ENCODE measurements at places on chromosomes 3 and 15.

- DNase-seq = no peak
These were observed 184.7 kb upstream of the POU1F1 start for GRCh38 chr3:87461036-87461435.

DNA sequence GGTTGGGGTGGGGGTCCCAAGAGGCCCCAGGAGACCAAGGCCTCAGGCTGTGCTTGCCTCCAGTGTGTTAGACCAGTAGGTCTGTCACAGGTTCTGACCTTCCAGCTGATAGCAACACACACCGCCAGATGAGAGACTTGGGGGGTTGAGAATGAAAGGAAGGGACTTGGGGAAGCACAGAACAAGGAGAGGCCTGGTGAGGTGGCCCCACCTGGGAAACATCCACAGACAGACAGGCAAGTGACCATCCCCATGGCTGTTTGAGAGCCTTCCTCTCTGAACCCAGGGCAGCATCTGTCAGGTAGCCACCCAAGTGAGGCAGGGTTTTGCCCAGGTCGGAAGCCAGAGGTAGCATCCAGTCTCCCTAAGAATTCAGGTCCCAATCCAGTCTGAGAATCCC lies 35.0 kb upstream of the VPS8 start:
- no peak for DNase-seq

- DNase-seq = no peak
These were observed 65.1 kb downstream of the PBRM1 start for GRCh38 chr3:52620580-52620979.

DNA sequence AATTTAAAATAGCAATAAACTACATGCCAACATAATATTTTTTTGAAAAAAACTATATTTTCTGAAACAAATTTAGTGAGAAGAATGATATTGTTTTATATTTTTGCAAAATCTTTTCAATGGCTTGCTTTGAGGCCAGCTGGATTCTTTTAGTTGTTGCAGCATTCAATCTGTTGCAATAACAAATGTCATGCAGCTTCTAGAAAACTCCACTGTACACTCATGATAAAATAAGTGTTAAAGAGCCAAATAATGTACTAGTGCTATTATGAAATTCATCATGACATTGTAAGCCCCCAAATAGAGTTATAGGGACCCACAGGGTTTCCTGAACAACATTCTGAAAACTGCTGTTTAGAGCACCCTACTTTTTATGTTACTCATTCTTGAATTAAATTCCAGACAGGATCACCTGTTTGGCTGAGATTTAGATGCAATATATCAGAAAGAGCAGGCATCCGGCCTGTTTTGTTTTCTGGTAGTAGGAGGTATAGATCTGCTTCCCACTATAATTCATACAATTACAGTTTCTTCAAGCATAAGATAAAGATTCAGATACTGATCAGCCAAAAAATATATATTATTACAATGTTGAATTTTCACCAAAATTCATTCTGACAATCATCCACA lies 703.0 kb upstream of the ZNF385D start:
- no peak for DNase-seq

- no peak for DNase-seq
These were observed 72.8 kb upstream of the ZNF280D start for GRCh38 chr15:56806148-56806536.

GRCh38 chr3:159532577-159532976 lies 456.1 kb upstream of the IL12A start:
- DNase-seq = no peak

DNA sequence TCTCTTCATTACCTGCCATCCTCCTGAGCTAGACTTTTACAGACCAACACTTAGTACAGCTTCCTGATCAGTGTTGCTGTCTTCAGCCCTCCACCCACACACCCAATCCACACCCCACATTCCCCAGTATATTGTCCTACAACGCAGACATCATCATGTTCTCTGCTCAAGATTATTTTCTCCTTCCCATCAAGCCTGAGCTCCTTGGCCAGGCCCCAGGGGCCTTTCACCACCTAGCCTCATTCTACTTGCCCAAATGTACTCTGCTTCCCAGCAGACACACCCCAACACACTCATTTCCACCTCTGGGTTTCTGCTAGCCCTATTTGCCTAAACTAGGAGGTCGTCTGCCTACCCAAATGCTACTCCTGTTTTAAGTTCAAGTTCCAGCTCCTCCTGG lies 37.0 kb downstream of the DAPK2 start:
- DNase-seq = no peak

DNA sequence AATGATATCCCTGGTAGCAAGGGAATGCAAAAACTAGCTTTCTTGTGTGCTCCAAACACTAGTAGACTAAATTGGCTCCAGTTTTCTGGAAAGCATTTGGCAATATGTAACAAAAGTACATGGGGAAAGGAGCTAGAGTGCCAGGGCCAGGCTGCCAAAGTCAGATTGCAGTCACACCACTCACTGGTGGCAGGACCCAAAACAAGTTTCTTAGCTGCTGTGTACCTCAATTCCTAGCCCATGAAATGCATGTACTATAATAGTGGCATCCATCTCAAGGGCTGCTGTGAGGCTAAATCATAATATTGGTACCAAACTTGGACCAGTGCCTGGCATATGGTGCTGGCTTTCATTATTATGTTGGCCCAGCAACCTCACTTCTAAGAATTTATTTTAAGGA lies 49.3 kb downstream of the CLDN18 start:
- DNase-seq = no peak

GRCh38 chr15:101580431-101580830 lies 71.8 kb downstream of the TM2D3 start:
- DNase-seq = no peak

DNA sequence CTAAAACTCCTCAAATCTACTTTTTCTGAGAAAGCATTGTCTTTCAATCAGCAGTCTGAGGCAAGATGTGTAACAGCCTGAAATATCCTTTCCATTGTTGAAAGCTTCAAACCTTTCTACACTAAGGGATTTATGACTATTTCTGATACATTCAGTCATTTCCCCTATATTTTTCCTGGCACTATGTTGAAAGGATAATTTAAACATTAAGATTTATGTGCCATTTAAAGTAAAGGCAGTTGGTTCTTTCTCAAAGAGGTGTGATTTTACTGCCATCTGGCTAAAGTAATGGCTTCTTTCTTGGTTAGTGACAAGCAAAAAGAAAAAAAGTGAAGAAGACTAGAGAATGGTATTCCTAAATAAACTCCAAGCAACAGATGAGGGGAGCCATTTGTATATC lies 249.6 kb upstream of the COL8A1 start:
- no peak for DNase-seq

GRCh38 chr3:16359331-16359730 lies 94.3 kb downstream of the OXNAD1 start:
- DNase-seq = no peak

- no peak for DNase-seq
These were observed 708.8 kb downstream of the ZNF385D start for GRCh38 chr3:21042184-21042583.

GRCh38 chr3:111547631-111548030 lies 5.6 kb downstream of the CD96 start:
- DNase-seq = no peak

GRCh38 chr3:78427303-78427702 lies 1340.5 kb downstream of the ROBO1 start:
- no peak for DNase-seq

DNA sequence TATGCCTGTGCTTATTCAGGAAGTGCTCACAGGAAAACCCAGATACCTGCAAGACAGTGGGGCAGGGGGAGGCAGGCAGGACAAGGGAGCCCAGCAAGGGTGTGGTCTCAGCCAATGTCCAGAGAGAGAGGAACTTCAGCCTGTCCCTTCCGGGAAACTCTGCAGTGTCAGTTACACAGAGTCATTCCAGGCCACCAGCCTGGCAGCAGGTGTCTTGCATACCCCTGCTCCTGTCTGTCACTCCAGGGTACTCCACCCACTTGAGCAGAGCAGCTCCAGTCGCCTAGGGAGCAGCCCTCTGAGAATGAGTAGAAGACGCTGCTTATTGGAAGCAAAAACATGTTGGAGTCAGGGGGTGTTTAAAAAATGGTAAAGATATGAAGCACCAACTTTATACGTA lies 431.2 kb upstream of the RGMA start:
- no peak for DNase-seq

DNA sequence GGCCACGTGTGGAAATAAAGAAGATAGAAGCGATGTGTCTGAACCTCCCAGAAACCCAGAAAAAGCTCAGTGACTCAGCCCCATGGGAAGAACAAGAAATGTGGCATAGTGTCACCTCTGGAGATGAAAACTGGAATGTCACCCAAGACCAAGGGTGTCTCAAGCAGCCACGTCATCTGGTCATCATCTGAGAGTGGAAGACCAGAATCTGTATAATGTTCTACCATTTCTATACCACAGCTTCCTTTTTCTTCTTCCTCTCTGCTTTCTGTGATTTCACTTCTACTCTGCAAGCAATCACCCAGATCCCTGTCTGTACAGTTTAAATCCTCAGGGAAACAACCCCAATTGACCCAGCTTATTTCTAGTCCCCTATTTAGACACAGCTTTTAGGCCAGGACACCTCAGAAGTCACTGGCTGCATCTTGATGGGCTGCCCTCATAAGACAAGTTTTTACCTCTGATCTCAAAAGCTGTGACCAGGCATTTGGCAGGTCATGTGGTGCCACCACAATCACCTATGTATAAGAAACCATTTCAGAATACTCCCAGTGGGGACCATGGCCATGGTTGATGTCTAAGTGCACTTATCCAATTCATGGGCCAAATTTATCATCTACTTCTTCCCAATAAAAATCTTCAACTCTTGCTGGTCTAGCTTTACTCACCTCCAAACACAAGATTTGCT lies 278.5 kb upstream of the UMPS start:
- no peak for DNase-seq

DNA sequence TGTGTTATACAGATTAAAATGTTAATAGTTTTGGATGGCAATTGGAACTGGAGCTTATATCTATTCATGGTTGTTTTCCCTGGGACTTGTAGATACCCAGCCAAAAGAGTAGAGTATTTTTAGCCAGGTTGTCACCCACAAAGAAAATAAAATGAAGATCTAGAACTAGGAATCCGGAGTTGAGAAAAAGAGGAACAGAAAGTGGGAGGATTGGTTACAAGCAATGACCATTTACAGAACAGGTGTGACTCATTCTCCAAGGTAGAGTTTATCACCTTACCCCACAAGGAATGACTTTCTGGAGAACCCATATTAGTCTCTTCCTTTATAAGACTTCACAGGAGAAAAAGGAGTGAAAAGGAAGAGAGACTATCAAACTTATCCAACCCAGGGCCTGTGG lies 99.8 kb downstream of the TMEM108 start:
- DNase-seq = no peak

- no peak for DNase-seq
These were observed 33.1 kb downstream of the RAB11A start for GRCh38 chr15:65902373-65902772.

GRCh38 chr3:14223595-14223994 lies 45.0 kb downstream of the LSM3 start:
- no peak for DNase-seq

DNA sequence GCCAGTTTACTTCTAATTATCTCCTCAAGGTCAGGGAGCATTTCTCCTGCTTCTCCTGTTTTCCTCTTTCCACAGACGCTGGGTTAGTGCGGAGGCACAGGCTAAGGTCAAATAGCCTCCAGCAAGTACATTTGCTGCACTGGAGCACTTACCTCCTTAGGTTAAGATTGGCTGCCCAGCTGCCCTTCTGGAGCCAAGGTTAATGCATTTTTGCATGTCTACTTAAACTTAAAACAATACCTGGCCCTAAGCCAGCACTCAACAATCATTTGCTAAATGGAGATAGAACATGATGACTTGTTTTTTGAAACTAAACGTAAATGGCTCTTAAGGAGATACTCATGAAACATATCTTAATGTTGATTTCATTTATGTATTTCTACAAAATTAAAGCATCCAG lies 83.5 kb downstream of the SSR3 start:
- DNase-seq = no peak

DNA sequence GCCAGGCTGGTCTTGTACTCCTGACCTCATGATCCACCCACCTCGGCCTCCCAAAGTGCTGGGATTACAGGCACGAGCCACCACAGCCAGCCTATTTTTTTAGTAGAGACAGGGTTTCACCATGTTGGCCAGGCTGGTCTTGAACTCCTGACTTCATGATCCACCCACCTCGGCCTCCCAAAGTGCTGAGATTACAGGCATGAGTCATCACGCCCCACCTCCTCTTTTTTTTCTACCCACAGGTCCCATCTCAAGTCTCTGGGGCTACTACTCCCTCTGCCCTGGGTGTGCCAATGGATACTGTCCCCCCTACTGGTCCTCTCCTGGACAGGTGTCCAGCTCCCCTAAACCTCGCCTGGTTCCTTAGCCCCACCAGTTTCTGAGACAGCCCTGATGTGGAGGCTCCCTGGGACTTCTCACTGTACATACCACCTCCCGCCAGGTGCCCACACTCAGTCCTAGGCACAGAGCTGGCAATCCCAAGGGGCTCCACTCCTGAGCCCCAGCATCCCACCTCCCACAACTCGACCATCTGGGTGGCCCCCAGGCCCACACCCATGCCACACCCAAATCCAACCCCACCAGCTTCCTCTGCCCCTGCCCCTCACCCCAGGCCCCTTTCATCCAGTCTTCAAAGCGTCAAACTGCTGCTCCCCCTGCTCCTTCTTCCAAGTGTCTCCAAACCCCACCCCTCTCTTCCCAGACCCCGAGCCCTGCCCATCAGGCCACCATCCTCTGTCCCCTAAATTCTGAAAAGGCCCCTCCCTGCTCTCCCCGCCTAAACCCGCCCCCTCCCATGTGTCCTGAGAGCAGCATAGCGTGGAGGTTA lies 13.1 kb upstream of the CYP11A1 start:
- DNase-seq = no peak

DNA sequence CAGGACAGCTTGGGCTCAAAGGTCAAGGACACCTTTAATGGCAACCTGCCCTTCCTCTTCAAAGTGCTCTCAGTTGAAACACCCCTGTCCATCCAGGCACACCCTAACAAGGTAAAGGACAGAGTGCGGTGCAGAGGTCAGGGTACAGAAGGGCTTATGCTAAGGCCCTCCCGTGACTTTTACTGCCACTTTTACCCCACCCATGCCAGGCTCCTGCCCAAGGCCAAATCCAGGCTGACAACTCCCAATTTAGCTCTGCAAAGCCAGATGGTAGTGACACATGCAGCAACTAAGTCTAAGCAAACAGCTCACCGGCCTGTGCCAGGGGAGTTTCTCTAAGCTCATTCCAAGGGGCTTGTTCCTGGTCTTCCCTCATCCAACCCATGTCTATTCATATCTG lies 1.6 kb downstream of the MPI start:
- DNase-seq = no peak

DNA sequence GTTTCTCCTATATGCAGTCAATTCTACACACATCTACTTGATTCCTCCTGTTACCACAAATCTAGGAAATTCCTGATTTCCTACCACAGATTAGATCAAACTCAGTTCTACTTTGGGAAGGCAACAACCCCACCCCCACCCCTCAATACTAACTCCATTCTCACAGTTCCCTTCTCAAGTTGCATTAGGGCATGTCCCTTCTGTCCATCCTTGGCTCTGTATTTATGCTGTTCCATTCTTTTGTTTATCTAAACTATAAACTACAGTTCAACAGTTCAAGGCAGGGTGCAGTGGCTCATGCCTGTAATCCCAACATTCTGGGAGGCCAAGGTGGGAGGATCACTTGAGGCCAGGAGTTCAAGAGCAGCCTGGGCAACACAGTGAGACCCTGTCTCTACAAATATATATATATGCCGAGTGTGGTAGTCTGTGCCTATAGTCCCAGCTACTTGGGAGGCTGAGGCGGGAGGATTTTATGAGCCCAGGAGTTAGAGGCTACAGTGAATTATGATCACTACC lies 25.2 kb upstream of the IMPDH2 start:
- DNase-seq = no peak

GRCh38 chr3:53166781-53167291 lies 5.8 kb downstream of the PRKCD start:
- no peak for DNase-seq
